Naive thymus-derived CD4-positive, alpha-beta T cell (primary cell): ENCODE measurements at places on chromosomes 5 and 9. TPM values are rescaled to one million over a fixed set of nuclear protein-coding genes. Genes with fewer than 3 reads are reported as not detected.

C9orf50 gene
- not detected in 2 replicates for total RNA-seq

VAV2 gene
- 3.2 TPM for total RNA-seq

ANKRD18A gene
- 14.9 TPM for total RNA-seq

EPB41L4A gene
- total RNA-seq, result 0.30 TPM

CFAP77 gene
- not detected for total RNA-seq

DRD1 gene
- total RNA-seq, result not detected

C8G gene
- total RNA-seq, result 0.77 TPM

FAXDC2 gene
- 0.49 TPM for total RNA-seq

SV2C gene
- total RNA-seq, result 0.03 TPM in 1 of 2 replicates, not detected in the other

ANKRD20A1 gene
- 0.81 TPM for total RNA-seq

PRRX2 gene
- total RNA-seq, result not detected

SGCD gene
- total RNA-seq, result not detected in 2 replicates

PPP6C gene
- 32.9 TPM for total RNA-seq

JMY gene
- total RNA-seq, result 24.2 TPM

IL4 gene
- not detected for total RNA-seq

PCDHGB6 gene
- 0.13 TPM for total RNA-seq

PDE8B gene
- not detected for total RNA-seq

NTRK2 gene
- not detected for total RNA-seq

HRCT1 gene
- not detected for total RNA-seq

TSLP gene
- total RNA-seq, result not detected

ADAMTS12 gene
- not detected in 2 replicates for total RNA-seq

ROPN1L gene
- 0.32 TPM for total RNA-seq

DELE1 gene
- 75.4 and 77.3 TPM in 2 replicates for total RNA-seq

HTR4 gene
- total RNA-seq, result not detected

CCL19 gene
- not detected in 2 replicates for total RNA-seq

ENTPD2 gene
- total RNA-seq, result not detected in 2 replicates

SEMA4D gene
- 465 TPM for total RNA-seq

GCNT1 gene
- 1.4 TPM for total RNA-seq

JAKMIP2 gene
- 0.88 TPM for total RNA-seq

MEF2C gene
- total RNA-seq, result 0.05 and 0.07 TPM in 2 replicates

C9 gene
- total RNA-seq, result not detected in 2 replicates

NR5A1 gene
- total RNA-seq, result not detected

NCS1 gene
- total RNA-seq, result not detected

TNC gene
- not detected for total RNA-seq

PPP2R2B gene
- 2.8 TPM for total RNA-seq

ANKRD33B gene
- total RNA-seq, result 1.0 TPM

IL31RA gene
- total RNA-seq, result not detected
